ENCODE measurements at places on chromosomes 3 and 15.

DNA sequence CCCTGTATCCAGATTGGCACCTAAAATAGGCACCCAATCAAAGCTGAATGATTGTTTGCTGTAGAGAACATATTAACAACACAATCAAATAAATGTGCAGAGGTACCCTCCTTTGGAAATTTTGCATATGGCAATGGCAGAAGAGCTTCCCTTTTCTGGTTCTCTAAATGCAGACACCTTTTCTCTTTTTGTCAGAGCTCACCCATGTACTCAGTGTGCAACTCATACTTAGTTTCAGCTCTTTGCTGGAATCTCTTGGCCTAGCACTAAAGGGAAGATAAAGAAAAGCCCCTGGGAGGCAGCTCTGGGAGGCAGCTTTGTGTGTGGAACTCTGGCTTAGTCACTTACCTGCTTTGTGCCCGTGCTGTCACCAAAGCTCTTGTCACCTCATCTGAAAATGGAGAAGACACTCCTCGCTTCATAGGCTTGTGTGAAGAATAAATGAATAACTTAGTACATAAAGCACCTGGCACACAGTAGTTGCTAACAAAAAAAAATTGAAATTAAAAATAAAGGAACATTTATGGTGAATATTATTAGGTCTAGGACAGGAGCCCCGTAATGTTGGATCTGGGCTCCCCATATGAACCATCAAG, 28.8 kb downstream of the ST6GAL1 start:
- no peak for DNase-seq

DNA sequence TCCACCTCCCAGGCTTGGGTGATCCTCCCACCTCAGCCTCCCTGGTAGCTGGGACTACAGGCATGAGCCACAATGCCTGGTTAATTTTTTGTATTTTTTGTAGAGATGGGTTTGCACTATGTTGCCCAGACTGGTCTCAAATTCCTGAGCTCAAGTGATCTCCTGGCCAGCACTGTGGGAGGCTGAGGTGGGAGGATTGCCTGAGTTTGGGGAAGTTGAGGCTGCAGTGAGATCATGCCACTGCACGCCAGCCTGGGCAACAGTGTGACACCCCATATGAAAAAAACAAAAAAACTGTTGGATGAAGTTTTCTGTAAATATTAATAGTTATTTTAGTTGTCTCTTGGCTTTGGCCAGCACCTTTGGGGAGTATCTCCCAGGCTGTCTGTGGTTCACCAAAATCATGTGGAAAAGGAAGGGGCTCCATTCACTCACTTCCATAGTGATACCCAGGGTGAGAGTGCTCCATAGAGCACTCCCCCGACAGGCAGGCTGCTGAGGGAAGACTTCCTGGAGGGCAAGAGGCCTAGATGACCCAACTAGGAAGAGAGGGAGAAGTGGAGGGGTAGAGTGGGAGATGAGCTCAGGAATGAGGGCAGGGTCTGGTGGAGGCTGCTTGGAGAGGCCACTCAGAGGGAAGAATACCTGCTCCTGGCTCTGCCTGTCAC, 47.1 kb downstream of the CDC25A start:
- DNase-seq: no peak

GRCh38 chr3:195148549-195148948, 122.4 kb downstream of the XXYLT1 start:
- DNase-seq: no peak

GRCh38 chr15:90033006-90033405, 31.9 kb downstream of the ZNF710 start:
- DNase-seq: no peak

DNA sequence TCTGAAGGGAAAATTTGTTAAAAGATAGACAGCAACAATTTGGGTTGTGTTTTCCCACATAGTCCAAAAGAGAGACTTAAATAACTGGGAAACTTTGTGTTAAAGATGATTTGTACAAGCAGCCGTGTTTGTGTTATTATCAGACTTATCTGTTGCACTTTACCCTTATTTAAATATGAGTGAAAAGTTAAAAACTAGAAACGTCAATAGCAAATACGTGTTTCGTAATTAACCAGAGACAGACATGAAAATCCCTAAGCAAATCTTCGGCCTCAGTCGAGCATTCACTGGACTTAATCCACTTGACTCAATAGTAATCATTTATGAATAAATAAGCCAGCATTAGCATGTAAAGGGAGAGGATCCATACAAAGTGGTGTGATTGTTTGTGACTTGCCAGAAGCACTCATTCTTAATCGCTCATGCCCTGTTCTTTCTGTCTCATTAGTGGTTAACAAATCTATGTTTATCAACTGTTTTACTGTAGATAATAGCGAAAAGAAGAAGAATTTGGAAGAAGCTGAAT, 34.2 kb downstream of the BLM start:
- no peak for DNase-seq

DNA sequence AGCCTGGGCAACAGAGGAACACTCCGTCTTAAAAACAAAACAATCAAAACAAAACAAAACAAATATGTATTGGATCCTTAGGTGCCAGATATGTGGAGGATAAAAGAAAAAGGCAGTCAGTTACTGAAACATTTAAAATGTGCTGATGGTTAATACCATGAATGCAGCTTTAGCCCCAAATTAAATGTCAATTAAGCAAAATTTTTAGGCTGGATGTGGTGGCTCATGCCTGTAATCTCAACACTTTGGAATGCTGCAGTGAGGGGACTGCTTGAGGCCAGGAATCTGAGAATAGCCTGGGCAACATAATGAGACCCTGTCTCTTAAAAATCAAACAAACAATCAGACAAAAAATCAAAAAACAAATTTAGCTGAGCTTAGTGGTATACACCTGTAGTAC, 8.5 kb upstream of the CHMP2B start:
- DNase-seq: no peak

DNA sequence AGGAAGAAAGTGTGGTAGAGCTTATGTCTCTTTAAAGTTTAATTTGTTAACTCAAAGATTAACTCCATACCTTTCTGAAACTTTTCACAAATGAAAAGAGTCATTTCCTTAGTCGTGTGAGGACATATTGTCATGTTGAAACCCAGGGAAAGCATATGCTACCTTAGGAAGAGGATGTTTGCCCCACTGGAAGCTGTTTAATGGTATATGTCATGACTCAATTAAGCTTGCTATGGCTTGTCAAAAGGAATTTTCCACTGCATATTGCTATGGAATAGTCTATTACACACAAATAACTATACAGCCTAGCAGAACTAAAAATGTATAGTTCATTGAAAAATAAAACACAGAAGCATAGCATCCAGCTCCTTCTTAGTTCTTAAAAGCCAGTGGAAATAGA, 69.9 kb downstream of the NSUN3 start:
- no peak for DNase-seq

- no peak for DNase-seq
Measured at GRCh38 chr15:51226576-51227210, 111.7 kb downstream of the CYP19A1 start.

DNA sequence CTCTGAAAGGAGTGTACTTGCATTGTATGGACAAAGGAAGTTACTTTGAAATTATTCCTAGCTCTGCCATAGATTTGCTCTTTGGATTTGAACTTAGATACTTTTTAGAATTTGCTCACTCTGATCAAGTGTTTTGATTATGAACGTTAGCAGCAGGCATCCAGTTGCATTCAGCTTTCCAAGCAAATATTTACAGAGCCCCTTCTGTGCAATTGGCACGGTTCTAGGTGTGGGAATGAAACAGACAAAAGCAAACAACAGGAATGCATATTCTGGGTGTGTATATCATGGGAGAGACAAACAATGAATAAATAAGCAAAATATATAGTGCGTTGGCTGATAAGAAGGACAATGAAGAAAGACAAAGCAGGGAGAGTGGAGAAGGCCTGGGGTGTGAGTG, 125.5 kb upstream of the ADAMTS9 start:
- DNase-seq: no peak

GRCh38 chr15:62121273-62122015, 43.6 kb downstream of the C2CD4B start:
- no peak for DNase-seq

GRCh38 chr3:110133971-110134370, 796.6 kb upstream of the DPPA4 start:
- DNase-seq: no peak

DNA sequence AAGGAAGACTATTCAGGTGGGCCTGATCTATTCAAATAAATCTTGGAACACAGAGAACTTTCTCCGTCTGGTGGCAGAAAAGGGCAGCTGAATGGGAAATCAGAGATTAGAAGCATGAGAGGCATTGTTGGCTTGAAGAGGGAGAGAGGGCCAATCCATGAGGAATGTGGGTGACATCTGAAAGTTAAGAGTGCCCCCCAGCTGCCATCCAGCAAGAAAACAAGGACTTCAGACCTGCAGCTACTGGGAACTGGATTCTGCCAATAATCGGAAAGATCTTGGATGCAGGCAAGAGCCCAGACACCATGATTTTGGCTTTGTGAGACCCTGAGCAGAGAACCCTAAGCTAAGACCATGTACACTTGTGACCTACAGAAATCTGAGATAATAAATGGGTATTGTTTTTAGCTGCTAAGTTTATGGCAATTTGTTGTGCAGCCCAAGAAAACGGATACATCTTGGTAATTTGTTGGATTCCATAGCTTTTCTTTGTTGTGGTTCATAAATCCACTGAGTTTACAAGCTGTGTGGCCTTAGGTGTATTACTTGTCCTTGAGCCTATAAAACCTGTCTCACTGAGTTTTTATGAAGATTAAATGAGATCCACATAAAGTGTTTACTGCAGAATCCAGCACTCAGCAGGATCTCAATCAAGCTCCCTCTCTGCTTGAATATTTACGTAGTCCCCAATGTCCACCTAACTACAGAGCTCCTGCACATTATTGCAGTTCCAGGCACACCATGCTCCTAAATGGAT, 82.1 kb upstream of the PRTG start:
- peak; percentile 2 for DNase-seq

GRCh38 chr3:193879864-193880242, 256.1 kb upstream of the HES1 start:
- DNase-seq: no peak

DNA sequence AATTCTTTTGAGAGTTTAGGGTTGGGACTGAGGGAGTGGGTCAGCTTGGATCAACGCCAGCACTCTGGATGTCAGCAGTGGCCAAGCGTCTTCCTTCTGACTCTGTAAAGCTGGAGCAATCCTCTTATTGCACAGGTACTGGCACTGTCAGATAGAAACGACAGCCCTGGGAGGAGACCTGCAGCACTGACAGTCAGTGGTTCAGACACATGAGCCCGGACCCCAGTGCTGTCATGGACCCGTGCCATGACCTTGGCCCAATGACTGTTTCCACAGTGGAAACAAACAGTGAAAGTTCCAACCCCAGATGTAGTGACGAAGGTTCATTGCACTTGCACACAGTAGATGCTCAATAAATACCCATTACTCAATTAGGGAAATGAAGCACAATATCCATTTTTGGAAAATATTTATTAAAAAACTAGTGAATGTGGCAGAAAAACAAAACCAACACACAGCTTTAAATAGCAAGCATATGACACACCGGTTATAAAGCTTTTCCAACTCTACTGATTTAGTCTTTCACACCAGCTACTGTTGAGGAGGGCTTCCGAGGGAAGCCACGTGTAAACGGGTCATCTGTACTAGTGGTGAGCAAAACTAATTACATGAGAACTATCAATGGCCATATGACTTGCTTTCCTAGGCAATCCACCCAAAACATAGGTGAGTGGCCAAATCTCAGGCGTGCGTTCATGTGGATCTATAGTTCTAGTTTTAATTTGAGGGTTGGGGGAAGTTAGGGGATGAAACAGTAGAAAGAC, 22.1 kb downstream of the SIAH2 start:
- no peak for DNase-seq

- DNase-seq: no peak
Measured at GRCh38 chr15:27124287-27124871, 153.4 kb downstream of the GABRG3 start.

DNA sequence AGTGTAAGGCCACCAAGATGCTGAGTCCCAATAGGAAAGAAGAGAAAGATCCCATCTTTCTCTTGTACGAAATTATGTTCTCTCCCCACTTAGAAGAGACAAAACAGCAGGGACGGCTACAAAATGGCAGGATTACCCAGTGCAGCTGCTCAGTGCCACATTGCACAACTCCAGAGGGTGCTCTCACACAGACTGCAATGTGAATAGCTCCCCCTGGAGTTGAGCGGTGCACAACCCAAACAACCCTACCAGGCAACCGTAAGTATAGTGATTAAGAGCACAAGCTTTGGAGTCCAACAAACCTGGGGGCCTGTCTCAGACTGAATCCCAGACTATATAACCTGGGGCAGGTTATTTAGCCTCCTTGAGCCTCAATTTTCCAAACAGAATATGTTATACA, 3.1 kb upstream of the BHLHE40 start:
- no peak for DNase-seq

GRCh38 chr3:100932491-100932890, 60.7 kb downstream of the ABI3BP start:
- no peak for DNase-seq

- no peak for DNase-seq
Measured at GRCh38 chr3:55445551-55445950, 41.6 kb downstream of the WNT5A start.

GRCh38 chr15:47718497-47719437, 1.5 kb downstream of the SEMA6D start:
- DNase-seq: no peak

DNA sequence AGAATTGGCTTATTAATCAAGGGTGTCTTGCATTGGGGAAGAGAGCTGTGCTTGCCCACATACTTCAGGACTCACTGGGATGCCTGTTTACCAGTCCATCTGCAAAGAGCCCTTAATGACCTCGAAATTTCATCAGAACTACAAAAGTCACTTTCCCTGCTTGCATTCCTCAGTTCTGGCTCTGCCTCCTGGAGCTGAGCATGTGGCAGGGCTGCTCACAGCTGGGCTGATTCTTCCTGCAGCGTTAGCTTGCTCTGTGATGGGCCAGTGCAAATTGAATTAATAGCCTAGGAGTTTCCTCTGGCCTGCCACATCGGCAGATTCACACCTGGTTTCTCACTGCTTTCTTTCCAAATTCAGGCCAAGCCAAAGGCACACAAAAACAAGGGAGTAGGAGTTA, 108.9 kb downstream of the DUT start:
- no peak for DNase-seq

DNA sequence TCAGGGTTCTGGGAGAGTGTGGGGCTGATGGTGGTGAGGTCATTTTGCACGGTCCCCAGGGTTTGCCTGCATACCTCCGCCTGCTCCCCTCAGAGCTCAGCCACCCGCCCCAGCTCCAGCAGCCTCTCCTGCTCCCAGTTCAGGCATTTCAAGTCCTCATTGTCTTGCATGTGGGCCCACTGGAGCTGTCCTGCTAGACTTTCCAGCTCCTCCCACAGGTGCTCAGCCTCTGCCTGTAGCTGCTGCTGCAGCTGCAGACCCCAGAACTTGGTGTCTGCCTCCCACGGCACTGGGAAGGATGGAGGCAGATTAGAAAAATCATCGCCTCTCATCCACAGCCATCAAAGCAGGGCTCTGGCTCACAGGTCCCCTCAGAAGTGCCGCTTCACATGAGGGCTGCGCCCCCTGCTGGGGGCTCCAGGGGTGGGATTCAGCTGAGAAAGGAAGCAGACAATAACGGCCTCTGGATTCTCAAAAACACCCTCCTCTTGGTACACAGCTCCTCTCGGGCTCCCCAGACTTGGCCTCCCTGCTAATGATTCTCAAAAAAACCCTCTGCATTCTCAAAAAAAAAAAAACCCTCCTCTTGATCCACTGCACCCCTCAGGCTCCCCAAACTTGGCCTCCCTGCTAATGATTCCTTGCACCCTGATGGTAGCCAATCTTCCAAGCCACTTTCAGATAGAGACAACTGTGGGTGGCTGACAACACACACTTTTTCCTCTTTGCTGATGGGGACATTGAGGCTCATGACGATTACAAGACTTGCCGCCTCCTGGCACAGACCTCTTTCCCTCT, 89.3 kb upstream of the C2CD4B start:
- no peak for DNase-seq
